Jurkat, Clone E6-1 (cell line): ENCODE measurements at places on chromosomes 6 and 20.
A peak's percentile ranks its signal among the peaks of the same experiment; 100 is the strongest.

DNA sequence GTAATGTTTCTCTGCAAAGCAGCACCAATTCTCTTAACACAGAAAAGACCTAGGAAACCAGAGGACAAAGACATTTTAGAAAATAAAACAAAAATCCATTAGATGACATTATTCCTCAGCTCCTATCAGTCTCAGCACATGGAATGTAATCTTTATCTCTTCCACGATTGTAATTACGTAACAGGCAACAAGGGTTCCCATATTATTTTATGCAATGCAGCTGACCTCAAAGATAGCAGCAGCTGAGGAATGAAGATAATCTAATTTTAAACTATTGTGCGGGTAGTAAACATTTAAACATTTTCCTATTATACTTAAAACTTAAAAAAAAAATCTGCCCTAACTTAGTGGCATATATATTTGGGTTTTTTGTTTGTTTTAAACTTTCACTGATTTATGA lies 33.0 kb upstream of the PTCHD4 start:
- no peak for DNase-seq

GRCh38 chr6:9405369-9405768 lies 970.0 kb upstream of the SLC35B3 start:
- no peak for DNase-seq

- no peak for DNase-seq
Observed at GRCh38 chr6:88702956-88703556, 260.4 kb downstream of the RNGTT start.

DNA sequence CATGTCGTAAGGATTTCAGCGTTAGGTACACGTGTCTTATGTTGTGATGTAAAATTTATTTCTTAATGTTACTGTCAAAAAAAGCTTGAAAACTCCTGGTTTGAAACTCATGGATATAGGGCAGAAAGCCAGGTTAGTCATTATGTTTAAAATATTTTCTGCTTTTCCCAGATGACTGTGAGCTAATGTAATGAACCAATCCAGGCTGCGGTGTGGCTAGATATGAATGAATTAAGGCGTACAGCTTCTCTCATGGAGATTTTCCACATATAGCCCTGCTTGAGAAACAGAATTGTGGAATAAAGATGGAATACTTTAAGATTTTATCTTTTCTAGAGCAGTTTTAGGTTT lies 80.3 kb upstream of the STMND1 start:
- DNase-seq, result no peak

GRCh38 chr20:59031564-59032022 lies 542 bp downstream of the ATP5F1E start:
- DNase-seq, result no peak

DNA sequence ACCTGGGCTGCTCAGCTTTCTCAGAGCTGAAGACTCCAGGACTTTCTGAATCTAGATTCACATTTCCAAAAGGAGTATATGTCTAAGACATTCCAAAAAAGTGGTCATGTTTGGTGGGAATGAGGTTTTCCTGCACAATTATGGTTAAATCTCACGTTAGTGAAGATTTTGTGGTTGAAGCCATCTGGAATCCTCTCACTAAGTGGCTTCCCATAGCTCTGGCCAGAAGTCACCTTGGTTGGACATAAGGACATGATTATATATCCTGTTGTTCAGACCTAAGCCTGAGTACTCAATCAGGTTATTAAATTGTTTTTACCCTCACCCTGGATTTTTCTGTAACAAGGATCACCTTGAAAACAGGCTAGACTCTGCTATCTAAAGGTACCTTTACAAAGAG lies 176.1 kb upstream of the PLN start:
- DNase-seq, result no peak

GRCh38 chr20:23917024-23917725 lies 37.6 kb upstream of the CST5 start:
- no peak for DNase-seq

DNA sequence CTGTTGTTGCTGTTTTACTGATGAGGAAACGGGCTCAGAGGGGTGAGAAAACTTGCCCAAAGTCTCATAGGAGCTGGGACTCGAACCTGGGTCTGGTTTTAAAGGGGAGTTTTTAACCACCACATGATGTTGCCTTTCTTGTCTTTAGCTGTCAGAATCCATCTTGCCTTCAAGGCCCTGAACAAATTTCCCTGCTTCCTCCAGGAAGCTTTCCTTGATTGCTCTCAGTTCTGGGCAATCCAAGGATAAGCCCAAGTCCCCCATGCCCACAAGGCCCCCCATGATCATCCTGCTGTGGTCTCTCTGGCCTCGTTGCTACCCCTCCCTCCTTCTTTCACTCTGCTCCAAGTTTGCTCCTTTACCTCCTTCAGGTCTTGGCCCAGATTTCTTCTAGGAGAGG lies 73.5 kb downstream of the CD40 start:
- no peak for DNase-seq

GRCh38 chr6:166417285-166417691 lies 34.5 kb upstream of the MPC1 start:
- peak; percentile 93 for DNase-seq

- no peak for DNase-seq
Observed at GRCh38 chr20:62366370-62367135, 559 bp downstream of the LAMA5 start.
